ENCODE measurements at places on chromosomes 12 and 14.

DNA sequence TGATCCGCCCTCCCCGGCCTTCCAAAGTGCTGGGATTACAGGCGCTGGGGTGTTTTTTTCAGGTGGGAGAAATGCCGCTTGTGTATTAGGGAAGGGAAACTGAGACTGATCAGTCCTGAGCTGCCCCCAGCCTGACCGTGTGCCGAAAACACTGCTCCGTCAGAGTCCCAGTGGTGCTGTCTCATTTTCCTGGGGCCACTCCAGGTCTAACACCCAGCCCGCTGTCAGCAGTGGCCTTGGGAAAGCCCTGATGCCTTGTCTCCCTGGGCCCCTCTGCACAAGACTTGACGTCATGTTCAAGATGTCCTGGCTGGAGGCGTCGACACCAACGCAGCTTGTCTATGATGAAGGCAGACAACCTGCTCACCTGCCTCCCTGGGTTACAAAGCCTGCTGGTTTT, 165.9 kb downstream of the RBM19 start:
- DNase-seq, result no peak

- no peak for DNase-seq
Measured at GRCh38 chr14:26538176-26538575, 59.7 kb downstream of the NOVA1 start.

DNA sequence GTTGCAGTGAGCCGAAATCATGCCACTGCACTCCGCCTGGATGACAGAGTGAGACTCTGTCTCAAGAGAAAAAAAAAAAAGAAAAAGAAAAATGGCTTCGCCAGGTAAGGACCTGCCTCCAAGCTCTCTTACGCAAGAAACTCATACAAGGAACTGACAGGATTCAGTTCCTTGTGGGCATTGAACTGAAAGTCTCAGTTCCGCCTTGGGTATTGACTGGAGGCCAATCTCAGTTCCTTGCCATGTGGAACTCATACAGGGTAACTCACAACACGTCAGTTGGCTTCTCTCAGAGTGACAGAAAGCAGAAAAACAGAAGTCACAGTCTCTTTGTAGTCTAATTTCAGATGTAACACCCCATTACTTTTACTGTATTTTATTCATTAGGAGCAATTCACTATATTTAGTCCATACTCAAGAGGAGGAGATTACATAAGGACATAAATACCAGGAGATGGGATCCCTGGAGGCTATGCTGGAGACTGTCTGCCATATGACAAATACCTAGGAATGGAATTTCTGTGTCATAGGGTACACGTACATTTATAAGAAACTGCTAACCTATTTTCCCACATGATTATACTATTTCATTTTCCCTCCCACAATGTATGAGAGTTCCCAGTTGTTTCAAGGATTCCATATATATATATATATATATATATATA, 11.4 kb upstream of the NOPCHAP1 start:
- no peak for DNase-seq

DNA sequence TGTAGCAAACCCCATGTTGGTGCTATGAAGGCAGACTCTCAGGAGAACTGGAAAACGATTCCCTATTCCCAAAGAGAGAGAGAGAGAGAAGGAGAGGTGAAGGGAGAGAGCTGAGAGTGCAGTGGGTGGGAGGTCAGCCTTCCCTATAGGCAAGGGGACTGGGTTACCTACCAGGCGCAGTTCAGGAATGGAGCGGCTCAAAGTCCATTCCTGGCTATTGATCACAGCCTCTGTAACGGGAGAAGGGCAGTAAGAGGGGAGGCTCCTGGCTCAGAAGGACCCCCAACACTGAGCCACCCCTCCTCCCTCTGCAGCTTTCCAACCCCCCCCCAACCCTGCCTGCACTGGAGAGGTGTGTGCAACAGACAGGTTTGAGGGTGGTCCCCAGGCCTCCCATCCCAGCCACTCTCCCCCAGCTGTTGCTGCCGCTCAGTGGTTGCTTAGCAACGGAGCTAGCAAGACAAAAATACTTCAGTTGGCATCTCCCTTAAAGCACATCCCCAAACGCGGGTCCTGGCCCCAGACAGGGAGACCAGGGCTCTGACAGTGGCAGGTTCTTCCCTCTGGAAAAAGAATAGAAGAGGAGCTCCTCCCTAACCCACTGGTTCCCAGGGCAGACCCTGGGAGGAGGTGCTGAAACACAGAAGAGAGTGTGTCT, 3.2 kb downstream of the AGAP2 start:
- no peak for DNase-seq

DNA sequence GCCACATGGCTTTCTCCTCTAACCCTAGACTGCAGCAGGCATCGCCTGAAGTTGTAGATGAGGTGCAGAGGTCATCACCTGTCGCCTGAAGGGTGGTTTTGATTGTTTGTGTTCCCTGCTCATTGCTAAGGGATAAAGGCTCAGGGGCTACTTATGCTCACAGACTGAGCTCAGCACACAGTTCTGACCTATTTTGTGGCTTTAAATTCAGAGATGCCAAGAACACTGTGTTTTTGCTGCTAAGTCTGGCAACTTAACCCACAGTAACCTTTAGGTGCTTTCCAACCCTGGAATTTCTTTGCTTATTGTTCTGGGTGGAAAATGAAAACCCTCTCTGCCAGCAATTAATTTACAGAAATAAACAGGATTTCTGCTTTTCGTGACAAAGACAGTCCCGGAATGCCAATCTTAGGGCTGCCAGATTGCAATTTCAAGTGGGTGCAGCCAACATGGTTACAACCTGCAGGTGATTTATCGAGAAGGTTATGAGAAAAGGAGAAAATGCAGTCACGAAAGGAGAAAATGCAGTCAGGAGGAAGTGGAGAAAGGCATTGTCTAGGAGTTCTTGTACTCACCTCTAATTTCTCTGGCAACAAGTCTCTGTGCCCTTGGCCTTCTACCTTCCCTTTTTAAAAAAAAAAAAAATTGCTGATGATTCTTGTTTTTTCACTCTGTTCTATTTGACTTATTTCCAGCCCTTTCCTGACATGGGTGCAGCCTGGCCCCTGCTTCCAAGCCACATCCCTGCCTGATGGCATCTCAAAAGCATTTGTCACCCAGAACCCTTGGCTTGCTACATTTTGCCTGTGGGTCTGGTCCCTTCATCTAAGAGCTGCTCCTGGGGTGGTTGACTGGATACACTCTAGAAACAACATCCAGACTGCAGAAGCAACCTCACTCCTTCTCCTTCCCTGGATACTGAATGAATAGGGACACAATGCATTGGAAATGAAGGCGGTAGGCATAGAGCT, 23.3 kb downstream of the NPC2 start:
- no peak for DNase-seq

DNA sequence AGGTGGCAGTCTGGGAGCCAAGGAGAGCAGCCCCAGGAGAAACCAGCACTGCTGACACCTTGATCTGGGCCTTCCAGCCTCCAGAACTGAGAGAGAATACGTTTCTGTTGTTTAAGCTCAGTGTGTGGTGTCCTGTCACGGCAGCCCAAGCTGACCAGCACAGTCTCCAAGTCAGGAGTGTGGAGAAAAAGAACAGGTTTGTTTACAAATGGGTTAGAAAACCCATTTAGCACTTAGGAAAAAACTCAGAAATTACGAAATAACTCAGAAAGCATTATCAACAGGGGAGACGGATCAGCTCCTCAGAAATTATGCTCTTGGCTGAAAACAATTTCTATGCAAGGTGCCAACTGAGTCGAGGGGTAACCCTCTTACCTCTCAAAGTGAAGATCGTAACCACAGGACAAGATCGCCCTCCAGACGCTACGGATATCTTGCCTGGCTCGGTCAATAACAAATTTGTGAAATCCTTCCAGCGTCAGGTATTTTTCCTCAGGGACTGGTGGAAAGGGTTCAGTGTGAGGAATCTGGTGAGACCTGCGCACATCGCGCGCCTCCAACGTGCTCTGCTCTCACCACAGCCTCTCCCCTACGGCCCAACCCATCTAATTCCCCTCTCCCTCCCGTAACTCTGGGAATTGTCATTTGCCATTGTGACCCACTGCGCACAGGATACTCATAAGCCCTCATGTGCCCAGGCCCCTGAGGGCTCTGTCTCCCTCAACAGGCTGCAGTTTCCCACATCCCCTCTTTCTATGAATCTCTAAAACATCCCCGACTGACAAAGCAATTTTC, 50.2 kb downstream of the TRAFD1 start:
- DNase-seq, result no peak

DNA sequence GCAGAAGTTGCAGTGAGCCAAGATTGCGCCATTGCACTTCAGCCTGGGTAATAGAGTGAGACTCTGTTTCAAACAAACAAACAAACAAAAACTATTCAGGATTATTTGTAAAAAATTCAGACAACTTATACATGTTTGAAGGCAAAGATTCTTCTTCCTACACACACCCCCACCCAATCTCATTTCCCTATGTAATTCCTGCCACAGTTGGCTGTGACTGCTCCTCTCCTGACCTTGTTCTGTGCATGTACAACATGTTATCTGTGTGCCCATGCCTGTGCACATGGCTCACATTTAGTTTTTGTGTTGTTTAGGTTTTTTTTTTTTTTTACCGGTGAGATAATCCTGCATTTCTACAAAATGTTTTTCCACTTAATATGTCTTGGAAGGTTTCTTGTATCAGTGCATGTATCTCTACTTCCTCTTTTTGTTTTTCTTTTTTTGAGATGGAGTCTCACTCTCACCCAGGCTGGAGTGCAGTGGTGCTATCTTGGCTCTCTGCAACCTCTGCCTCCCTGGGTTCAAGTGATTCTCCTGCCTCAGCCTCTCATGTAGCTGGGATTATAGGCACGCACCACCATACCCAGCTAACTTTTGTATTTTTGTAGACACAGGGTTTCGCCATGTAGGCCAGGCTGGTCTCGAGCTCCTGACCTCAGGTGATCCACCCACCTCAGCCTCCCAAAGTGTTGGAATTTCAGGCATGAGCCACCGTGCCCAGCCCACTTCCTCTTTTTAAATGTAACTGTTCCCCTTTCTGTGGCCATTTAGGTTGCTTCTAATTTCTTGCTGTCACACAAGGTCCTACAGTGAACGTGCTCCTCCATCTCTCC, 8.7 kb downstream of the CFAP251 start:
- DNase-seq, result peak; percentile 35

- DNase-seq, result no peak
Measured at GRCh38 chr12:99142651-99143050, 497.6 kb downstream of the APAF1 start.

DNA sequence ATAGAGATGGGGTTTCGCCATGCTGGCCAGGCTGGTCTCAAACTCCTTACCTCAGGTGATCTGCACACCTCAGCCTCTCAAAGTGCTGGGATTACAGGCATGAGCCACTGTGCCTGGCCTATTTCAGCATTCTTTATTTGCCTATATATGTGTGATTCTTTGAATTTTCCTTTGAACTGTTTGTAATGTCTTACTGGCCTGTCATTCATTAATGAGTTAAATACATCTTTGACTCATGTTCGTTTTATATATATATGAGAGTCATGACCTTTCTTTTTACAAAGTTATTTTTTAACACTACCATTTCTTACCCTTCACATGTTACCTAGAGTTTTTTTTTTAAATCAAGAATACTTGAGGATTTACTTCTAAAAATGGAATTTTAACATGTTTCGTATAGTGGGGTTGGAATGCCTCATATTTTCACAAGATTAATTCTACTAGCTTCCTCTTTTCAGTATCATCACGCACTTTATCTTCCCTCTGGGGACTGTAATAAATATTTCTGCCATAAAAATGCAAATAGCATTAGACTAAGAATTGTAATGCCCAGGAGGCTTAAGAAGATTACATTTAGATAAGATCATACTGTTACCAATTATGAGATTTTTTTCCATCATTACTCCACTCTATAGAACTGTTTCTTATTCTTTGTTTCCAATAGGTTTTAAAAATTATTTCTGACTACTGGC, 66.7 kb downstream of the NTN4 start:
- no peak for DNase-seq

All from CD4-positive, alpha-beta T cell (primary cell).